Endothelial cell of coronary artery (primary cell): ENCODE measurements at places on chromosomes 12 and 14. TPM values are rescaled to one million over a fixed set of nuclear protein-coding genes. Genes with fewer than 3 reads are reported as not detected.

Gene PTCSC3
- total RNA-seq: not detected in 2 replicates

Gene IL26
- not detected in 2 replicates for total RNA-seq

Gene CCDC175
- total RNA-seq: not detected in 2 replicates

Gene MEG3
- total RNA-seq: 12.6 and 72.9 TPM in 2 replicates

Gene ABCD2
- total RNA-seq: not detected in 2 replicates

Gene C12orf54
- total RNA-seq: not detected in 2 replicates

Gene CKAP4
- 96.0 and 159 TPM in 2 replicates for total RNA-seq

Gene PLCZ1
- total RNA-seq: 0.18 TPM in 1 of 2 replicates, not detected in the other

Gene BCL2L14
- not detected in 2 replicates for total RNA-seq

Gene OAS2
- 5.8 and 11.4 TPM in 2 replicates for total RNA-seq

Gene BICDL1
- not detected in 2 replicates for total RNA-seq

Gene PTGES3
- total RNA-seq: 75.5 and 89.3 TPM in 2 replicates

Gene CMKLR1
- 0.09 and 0.28 TPM in 2 replicates for total RNA-seq

Gene CISTR
- not detected in 2 replicates for total RNA-seq

Gene MYF5
- total RNA-seq: not detected in 2 replicates

Gene FOXN4
- not detected in 2 replicates for total RNA-seq

Gene GDF11
- total RNA-seq: 2.8 and 3.3 TPM in 2 replicates

Gene TMEM120B
- total RNA-seq: 5.9 and 9.0 TPM in 2 replicates

Gene PIWIL1
- not detected in 2 replicates for total RNA-seq

Gene RFX4
- total RNA-seq: not detected in 2 replicates

Gene SERPINA5
- 1.2 and 3.3 TPM in 2 replicates for total RNA-seq

Gene CHGA
- total RNA-seq: not detected in 2 replicates

Gene PRPH
- total RNA-seq: 0.19 and 0.36 TPM in 2 replicates

Gene OTUB2
- total RNA-seq: 0.81 and 1.0 TPM in 2 replicates

Gene SERPINA12
- not detected in 2 replicates for total RNA-seq

Gene ENDOU
- total RNA-seq: 0.09 TPM in 1 of 2 replicates, not detected in the other

Gene POTEM
- not detected in 2 replicates for total RNA-seq

Gene MYH6
- not detected in 2 replicates for total RNA-seq

Gene IKZF4
- total RNA-seq: 0.38 and 0.45 TPM in 2 replicates

Gene DAO
- not detected in 2 replicates for total RNA-seq

Gene PPP1R1A
- total RNA-seq: not detected in 2 replicates

Gene SLC38A4
- total RNA-seq: under 0.01 TPM in 1 of 2 replicates, not detected in the other

Gene SCAF11
- 42.9 and 54.8 TPM in 2 replicates for total RNA-seq

Gene TAS2R19
- total RNA-seq: 3.4 and 8.8 TPM in 2 replicates

Gene KRT83
- not detected in 2 replicates for total RNA-seq

Gene CAPZA3
- total RNA-seq: not detected in 2 replicates

Gene MYF6
- not detected in 2 replicates for total RNA-seq
